ENCODE measurements at places on chromosomes 12 and 14.

DNA sequence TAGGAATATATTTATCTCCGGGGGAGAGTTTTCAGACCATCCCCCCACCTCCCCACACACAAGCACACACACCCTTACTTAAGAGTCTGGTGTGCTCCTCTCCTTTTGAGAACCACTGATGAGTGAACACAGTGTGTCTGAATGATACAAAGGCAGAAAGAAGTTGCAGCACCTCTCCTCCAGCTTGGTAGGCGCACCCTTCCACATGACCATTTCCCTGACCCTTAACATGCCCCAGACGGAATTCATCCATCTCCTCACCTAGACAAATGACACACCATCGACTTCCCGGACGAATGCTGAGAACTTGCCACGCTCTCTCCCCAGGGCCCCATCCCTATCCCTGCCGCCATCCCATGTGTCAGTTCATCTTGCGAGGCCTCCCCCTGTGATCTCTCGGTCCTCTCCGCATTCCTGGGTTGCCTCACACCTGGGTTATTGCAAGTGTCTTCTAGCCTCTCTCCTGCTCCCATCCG, 3.9 kb downstream of the TNFRSF1A start:
- DNase-seq = no peak

DNA sequence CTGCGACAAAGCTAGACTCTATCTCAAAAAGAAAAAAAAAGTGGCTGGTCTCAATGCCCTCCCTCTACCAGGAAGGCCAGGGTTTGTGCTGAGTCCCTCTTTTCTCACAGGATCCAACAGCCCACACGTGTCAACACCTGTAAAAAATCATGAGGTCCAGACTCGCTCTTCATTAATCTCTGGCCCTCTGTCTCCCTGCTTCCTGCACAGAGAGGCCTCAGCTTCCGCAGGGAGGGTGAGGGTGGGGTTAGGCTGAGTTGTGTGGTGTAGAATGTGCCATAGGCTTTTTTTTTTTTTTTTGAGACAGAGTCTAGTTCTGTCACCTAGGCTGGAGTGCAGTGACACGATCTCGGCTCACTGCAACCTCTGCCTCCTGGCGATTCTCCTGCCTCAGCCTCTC, 6.1 kb downstream of the CFAP73 start:
- no peak for DNase-seq

GRCh38 chr12:88067301-88067700, 38.1 kb upstream of the C12orf50 start:
- DNase-seq = no peak

DNA sequence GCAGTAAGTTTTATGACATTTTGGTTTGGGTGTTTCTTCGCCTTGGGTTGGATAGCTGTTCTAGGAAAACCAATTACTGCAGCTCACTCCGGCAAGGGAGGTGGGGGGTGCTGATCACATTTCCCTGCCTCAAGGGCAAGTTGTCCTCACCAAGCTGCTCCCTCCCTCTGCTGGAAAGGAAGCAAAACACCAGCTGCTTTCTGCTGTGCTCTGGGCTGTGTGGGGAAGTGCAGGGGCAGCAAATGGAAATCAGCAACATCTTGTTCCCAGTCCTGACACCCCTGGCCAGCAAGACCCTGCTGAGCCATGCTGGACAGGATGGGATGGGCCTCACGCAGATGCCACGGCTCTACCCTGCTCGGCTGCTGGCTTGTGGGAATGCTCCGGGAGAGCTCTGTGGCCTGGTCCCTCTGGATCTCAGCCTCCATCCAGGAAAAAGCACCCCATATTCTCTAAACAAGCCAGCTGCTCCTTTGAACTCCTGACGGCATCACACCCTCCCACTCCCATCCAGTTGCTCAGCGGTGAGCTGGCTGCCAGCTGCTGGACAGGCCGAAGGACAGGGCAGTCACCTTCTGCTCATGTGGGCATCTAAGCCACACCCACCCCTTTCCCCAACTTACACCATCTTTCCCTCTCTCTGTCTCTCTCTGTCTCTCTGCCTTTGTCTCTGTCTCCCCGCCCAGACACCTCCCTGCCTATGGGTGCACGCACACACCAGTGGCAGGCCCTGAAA, 52.4 kb upstream of the EIF5 start:
- DNase-seq = no peak

- DNase-seq = peak; percentile 61
These were observed 593 bp downstream of the CFL2 start for GRCh38 chr14:34713681-34714319.

DNA sequence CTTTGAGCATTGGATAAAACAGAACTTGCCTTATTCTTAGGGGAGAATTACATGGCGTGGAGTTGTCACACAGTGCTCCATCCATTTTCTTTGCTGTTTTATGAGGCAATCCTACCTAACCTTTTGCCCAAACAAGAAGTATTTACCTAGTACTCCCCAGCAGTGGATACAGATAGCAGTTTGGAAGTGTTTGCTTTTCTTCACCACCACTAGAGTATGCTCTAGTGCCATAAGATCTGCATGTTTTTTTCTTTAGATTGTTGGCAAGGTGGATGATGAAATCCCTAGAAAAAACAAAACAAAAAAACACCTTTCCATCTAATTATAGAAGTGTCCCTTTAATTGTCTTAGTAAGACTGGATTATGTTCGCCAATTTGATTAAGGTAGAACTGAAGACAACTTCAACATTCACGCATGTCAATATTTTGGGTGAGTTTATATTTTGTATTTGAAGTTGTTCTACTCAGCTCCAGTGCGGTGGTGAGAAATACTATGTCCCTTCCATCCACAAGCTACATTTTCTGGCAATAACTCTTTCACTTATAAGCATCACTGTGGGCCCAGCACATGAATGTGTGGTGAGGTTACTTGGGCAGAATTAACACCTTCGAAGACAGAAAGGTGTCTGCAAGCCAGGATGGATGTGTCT, 23.6 kb upstream of the TMEM260 start:
- no peak for DNase-seq

GRCh38 chr12:127625176-127625771, 641.7 kb upstream of the TMEM132C start:
- DNase-seq = no peak

DNA sequence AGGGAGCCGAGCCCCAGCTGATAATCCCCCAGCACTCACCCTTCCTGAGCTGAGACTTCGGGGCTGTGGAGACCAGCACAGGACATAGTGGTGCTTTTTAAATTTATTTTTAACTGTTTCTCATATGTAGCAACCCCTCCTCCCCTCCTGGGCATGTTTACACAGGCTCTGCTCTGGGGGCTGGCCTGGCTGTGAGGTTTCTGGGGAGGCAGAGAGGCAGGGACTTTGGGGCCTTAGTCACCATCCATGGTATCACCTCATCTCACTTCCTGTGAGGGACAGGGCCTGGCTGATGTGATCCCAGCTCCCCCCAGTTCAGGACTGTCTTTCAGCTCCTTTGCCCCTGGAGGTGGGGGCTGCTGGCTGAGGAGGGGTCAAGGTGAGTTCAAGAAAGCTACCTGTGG, 20.4 kb downstream of the VASH1 start:
- DNase-seq = peak; percentile 48

- DNase-seq = no peak
These were observed 126.7 kb downstream of the CALM1 start for GRCh38 chr14:90523544-90523943.

GRCh38 chr14:75401361-75401760, 26.5 kb upstream of the JDP2 start:
- no peak for DNase-seq

- DNase-seq = no peak
These were observed 663 bp downstream of the WASHC3 start for GRCh38 chr12:102061096-102061559.

DNA sequence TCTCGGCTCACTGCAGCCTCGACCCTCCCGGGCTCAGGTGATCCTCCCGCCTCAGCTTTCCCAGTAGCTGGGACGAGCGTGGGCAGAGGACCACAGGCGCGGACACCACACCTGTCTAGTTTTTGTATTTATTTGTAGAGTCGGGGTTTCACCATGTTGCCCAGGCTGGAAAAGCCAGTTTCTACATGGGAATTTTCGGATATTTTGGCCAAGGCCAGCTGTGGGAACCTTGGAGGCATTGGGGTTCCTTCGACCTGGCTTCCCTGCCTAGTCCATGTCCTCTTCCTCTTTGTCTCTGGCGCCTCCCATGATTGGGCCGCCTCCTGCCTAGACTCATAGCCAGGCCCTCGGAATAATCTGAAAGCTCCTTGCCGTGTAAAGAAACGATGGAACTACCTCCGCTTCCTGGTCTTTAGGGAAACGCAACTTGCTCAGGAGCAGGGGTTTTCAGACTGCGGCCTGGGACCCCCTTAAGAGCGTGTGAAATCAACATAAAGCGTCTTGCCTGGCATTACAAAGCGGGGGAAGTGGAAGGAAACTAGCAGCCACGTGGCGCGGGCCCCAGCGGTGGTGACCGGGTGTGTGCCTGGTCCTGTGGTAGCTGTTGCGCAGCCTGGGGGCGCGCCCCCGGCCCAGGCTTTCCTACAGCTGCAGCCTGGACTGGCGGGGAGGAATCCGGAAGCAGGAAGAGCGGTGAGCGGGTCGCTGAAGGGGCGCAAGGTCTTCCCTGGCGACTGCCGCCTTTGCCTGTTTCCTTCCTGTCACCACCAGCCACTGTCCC, 1.4 kb upstream of the HSP90AA1 start:
- peak; percentile 84 for DNase-seq

DNA sequence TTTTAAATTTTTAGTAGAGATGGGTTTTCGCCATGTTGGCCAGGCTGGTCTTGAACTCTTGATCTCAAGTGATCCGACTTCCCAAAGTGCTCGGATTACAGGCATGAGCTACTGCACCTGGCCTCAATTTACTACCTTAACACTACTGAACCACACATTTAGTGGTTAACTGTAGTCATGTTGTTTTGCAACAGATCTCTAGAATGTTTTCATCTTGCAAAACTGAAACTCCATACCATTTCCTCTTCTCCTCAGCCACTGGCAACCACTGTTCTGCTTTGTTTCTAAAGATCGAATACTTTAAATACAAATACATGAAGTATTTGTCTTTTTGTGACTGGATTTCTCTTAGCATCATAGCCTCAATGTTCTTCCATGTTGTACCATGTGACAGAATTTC, 15.4 kb upstream of the SMCO2 start:
- DNase-seq = no peak

GRCh38 chr14:97390096-97390724, 593.0 kb downstream of the VRK1 start:
- no peak for DNase-seq

DNA sequence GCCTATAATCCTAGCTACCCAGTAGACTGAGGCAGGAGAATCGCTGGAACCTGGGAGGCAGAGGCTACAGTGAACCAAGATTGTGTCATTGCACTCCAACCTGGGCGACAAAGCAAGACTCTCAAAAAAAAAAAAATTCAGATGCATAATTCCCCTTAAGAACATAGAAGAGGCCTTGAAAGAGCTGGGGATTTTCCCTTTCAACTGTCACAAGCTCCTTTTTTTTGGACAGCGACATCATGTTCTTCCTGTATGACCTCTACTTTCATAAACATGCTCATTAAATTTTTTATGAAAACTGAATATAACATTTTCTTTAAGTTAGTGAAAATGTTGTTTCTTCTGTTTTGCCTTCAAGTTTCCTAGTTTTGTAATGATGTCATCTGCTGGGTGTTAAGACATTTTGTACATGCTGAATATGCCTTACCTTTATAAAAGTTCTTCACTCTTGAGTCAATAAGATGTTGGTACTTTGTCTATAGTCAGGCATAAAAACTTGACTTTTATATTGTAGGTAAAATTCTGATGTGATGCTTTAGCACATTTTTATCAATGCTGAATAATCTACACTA, 76.0 kb downstream of the PTHLH start:
- DNase-seq = no peak

- no peak for DNase-seq
These were observed 343.7 kb downstream of the CACNA1C start for GRCh38 chr12:2396448-2396871.

DNA sequence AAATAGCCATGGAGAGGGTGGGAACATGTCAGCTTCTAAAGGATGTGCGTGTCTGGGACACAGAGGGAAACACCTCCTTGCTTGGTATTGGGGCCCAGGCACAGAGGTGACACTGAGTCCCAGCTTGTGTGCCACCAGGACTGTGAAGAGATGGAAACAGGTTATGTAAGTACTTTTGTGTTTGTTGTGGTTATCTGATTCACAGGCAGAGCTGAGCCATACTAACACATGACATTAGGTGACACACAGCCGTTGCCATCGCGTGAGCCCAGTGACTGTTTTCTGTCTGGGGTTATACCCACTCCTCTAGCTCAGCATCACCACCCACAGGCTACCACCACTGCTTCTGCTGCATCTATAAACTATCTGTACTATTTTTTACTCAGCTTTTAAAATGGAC, 12.1 kb upstream of the FLVCR2 start:
- peak; percentile 82 for DNase-seq

DNA sequence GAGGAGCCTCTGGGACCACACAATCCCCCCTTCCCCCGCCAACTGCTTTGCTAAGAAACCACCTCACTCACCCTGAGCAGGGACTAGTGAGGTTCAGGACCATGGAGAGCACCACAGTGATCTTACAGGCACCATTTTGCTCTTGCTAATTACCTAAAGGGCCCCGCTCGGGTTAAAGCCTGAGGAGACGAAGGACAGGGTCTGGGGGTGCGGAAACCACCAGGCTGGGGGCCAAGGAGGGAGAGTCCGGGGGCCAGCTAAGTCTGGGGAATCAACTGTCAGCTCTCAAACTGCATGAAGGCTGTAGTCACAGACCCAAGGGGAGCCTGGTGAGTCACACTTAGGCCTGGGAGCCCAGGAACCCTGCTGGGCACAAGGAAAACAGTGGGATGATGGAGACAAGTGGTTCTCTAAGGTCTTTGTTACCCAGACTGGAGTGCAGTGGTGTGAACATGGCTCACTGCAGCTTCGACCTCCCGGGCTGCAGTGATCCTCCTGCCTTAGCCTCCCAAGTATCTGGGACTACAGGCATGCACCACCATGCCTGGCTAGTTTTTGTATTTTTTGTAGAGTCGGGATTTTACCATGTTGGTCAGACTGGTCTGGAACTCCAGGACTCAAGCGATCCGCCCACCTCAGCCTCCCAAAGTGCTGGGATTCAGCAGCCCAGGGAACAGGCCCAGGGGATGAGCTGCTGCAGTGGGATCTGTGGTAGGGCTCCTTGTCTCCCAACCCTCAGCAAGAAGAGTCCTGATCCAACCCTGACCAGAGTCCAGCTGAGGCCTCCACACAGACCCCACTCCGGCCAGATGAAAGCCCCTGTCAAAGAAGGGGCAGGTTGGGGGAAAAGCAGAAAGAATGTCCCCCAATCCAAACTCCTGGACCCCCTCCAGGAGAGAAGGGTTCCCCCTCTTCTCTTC, 98.8 kb downstream of the CALM1 start:
- peak; percentile 65 for DNase-seq
